ENCODE measurements at places on chromosomes 4 and X. TPM values are rescaled to one million over a fixed set of nuclear protein-coding genes. Genes with fewer than 3 reads are reported as not detected.

The OPRPN gene
- total RNA-seq = not detected

The TMPRSS11D gene
- not detected for total RNA-seq

The GJB1 gene
- total RNA-seq = not detected

The CTSO gene
- total RNA-seq = 5.5 TPM

The MTTP gene
- not detected for total RNA-seq
